H7 (cell line): ENCODE measurements at places on chromosomes 3 and 15.

DNA sequence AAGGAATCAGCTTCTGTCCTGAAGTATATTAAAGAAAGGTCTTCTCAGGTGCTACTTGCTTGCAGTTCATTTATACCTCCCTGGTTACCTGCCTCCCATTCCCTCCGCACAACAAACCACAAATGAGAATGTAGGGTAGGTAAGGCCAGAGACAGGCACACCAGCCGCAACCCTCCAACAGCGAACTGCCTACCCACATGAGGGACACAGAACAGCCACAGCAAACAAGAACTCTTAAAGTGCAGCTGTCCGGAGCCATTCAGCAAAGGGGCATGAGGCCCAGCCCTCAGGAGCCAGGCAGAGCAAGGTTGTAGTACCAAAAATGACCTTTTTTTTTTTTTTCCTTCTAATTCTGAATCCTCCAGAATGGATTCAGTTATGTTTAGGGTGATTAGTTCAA is 52.4 kb downstream of the SPSB4 start:
- no peak for DNase-seq

DNA sequence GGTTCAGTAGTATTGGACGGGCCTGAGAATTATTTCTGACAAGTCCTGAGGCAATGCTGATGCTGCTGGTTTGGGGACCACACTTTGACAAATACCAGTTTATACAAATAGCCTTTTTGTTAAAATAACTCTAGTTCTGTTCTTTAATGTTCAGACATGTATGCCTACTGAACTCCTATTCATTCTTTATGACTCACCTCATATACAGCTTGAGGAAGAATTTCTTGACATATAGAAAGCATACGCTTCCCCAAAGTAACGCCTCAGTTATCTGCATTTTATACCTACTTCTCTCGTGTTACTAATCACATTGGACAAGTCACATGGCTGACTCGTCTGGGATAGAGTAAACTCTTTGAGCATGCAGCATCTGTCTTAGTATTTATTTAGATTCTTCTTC is 145.4 kb upstream of the GOLIM4 start:
- DNase-seq, result no peak

DNA sequence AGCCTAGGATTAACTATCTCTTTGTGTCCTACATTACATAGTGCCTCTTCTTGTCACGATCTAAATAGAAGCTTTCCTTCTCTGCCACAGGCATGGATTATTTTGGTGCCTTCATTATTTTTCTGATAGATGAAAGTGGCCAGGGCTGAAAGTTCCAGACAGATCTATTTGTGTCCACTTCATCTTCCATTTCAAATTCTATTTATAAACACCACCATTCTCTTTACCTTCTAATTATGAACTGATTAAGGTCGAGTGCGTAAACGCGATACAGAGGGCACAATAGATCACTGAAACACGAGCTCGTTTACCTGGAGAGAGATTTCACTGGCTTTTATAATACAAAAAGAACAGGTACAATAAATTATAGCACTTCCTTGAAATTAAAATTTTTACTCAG is 105.0 kb downstream of the EDEM1 start:
- no peak for DNase-seq

DNA sequence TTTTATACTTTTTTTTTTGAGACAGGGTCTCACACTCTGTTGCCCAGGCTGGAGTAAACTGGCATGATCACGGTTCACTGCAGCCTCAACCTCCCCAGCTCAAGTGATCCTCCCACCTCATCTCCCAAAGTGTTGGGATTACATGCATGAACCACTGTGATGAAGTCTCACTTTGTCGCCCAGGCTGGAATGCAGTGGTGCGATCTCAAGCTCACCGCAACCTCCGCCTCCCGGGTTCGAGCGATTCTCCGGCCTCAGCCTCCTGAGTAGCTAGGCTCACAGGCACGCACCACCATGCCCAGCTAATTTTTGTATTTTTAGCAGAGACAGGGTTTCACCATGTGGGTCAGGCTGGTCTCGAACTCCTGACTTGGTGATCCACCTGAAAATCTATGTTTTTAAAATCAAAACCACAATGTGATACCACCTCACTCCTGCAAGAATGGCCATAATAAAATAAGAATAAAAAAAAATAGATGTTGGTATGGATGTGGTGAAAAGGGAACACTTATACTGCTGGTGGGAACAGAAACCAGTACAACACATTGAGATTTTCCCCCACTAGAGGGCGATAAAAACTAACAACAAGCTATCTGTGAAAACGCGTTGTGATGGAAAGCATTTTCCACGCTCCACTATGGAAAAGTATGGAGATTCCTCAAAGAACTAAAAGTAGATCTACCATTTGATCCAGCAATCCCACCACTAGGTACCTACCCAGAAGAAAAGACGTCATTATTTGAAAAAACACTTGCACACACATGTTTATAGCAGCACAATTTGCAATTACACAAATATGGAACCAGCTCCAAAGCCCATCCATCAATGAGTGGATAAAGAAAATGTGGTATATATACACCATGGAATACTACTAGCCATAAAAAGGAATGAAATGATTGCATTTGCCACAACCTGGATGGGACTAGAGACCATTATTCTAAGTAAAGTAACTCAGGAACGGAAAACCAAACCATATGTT is 26.8 kb upstream of the OCA2 start:
- peak; percentile 74 for DNase-seq

- no peak for DNase-seq
Measured at GRCh38 chr3:20747741-20748140, 561.7 kb upstream of the SGO1 start.

GRCh38 chr3:4355401-4356219 is 52.4 kb downstream of the SETMAR start:
- no peak for DNase-seq

DNA sequence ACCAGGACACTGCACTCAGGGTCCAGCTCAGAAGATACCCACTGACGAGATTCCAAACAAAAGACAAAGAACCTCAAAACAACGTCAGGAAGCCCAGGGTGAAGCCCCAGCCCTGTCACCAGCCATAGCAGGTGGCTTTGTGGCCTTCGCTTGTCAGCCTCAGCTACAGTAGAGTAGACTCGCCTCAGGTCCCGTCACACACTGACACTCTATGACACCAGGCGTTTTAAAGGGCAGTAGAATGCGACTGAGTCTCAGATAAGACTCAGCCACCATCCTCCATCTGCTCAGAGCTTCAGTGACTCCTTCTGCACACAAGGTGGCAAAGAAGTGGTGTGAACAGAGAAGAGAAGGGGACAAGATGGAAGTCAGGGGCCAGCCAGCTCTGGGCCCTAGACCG is 12.8 kb downstream of the RBPMS2 start:
- no peak for DNase-seq

GRCh38 chr3:86984271-86984670 is 6.7 kb downstream of the VGLL3 start:
- no peak for DNase-seq

DNA sequence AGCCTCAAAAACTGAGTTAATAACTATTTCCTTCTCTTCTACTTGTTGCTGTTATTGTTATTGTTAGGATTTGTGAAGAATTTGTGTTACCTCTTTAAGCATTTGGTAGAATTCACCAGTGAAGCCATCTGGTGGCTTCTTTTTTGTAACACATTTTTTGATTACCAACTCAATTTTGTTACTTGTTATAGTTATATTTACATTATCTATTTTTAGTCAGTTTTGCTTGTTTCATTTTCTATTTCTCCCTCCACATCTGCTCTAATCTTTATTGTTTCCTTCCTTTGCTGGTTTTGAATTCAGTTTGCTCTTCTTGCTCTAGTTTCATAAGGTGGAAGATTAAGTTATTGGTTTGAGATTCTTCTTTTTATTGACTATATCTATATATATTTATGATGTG is 3.7 kb upstream of the SLC9C1 start:
- no peak for DNase-seq
